ENCODE measurements at places on chromosomes 1 and 21.

DNA sequence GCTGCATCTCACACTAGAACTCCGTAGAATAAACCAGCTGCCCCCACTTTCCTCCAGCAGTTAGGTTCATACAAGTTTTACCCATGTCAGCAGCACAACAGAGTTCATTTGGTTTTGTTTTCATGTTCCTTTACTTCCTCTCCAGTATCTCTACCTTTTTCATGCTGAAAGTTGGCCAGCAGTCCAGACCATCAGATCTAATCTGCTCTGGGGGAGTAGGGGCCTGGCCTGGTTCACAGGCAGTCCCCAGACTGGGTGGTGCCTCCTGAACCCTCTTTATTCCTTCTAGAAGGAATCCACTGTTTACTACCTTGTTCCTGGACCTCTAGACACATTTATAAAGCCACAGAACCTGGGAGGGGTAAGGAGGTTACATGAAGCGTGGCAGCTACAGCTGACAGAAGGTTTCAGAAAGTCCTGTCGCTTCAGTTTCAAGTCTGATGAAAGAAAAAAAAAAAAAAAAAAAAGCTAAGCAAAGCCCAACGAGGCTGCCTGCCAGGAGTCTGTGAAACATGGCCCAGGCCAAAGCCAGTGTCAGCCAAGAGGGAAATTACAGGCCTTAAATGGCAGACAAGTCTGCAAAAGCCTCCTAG, 184.6 kb upstream of the JUN start:
- DNase-seq, result peak; percentile 24

GRCh38 chr1:14529475-14529874, 69.0 kb upstream of the KAZN start:
- no peak for DNase-seq

DNA sequence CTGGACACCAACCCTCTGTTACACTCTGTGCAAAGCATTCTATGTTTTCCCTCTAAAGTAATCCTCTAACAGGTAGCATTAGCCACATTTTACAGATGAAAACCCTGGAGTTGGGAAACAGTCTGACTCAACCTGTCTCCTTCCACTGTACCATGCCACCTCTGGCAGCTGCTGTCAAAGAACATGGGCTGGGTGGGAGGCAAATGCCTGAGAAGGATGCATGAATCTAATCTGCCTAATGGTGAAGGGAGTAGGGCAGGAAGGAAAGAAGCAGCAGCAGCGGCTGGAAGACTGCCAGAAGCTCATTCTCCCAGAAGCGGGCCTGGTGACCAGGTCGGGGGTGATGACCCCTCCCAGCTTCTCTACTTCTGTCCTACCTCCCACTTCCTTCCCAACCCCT, 21.7 kb downstream of the LRRC71 start:
- DNase-seq, result no peak

DNA sequence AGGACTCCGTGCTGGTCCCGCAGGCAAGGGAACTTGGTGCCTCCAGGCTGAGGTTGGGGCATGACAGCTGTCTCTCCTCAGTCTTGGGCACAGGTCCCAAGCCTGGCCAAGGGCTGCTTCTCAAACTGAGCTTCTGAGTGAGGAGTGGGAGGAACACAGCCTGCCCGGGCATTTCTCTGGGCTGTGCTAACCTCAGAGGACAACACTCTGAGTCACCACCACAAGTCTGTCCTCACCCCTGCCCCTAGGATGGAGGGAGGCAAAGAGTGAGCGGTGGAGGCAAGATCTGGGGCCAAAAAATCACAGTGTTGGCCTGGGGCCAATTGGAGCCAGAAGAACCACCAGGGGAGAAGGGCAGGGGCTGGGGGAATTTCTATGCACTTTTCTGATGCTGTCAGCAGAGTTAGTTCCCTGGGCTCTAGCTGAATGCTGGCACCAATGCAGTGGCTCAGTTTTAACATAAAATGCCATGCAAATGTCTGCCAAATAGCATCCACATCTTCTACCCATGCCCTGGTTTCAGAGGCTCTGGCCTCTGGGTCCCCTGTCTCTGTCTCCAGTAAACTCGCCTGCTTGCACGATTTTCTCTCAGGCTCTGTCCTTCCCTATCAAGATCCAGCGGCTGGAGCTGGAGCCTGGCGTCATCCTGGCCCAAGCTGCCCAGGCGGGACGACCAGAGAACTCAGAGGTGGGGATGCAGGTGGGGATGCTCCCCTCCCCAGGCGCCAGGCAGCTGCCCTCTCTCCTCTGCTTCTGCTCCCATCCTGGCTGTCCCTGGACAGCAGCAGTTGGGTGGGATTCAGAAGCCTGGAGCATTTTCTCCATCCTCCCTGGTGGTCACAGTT, 11.0 kb upstream of the CDK18 start:
- no peak for DNase-seq

DNA sequence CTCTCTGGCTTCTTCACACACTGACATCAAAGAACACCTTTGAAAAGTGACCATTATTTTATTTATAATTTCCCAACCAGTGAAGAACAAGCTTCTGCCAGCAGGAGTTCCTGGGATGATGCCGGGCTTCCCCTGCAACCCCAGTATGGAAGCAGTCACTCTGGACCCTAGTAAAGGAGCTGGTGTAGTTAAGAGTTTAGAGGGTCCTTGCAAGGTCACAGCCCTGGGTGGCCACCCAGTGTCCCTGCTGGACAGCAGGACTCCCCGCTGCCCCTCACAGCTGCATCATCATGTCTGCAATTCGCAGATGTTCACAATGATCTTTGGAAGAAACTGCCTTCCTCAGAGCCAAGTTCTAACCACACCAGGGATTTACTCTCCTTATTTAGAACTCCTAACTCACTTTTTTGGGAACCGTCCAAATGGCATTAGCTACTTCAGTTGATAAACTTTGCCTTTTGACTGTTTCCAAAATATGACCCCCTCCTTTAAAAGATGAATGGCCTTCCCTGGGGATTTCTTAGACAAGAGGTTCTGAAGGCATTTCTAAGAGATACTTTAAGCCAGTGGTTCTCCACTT, 90.6 kb downstream of the HIVEP3 start:
- no peak for DNase-seq

- DNase-seq, result no peak
These were observed 26.2 kb downstream of the TCP10L start for GRCh38 chr21:32559006-32559610.

- DNase-seq, result no peak
These were observed 83.5 kb upstream of the CDC42BPA start for GRCh38 chr1:227401562-227402342.

DNA sequence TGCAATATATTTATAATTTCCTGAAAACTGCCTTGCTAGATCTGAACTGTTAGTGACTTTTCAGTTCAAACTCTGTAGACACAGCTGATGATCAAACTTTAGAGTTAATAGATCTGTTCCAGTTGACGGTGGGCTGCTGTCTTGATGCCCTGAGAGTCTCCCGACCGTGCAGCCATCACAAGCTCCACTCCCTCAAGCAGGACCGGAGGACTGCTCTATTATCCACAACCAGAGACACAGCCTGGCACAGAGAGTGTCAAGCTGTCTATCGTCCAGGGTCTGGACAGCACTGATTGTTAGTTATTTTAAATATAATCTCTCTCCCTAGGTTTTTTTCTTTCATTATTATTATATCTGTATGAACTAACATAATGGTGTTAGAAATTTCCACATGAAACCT, 8.0 kb downstream of the CHODL start:
- DNase-seq, result no peak
